CD4-positive, alpha-beta T cell treated with Interleukin-4 for 4 hours (primary cell): ENCODE measurements at places on chromosomes 6 and 20.

- peak; percentile 48 for DNase-seq
These were observed 54.8 kb upstream of the AKIRIN2 start for GRCh38 chr6:87756858-87757257.

- no peak for DNase-seq
These were observed 539.2 kb downstream of the MEI4 start for GRCh38 chr6:78192057-78192456.

GRCh38 chr20:20331156-20331555 is 36.7 kb upstream of the INSM1 start:
- no peak for DNase-seq

- no peak for DNase-seq
These were observed 7.7 kb downstream of the SHLD1 start for GRCh38 chr20:5757949-5758348.

GRCh38 chr20:32651537-32651936 is 22.2 kb downstream of the C20orf203 start:
- no peak for DNase-seq

DNA sequence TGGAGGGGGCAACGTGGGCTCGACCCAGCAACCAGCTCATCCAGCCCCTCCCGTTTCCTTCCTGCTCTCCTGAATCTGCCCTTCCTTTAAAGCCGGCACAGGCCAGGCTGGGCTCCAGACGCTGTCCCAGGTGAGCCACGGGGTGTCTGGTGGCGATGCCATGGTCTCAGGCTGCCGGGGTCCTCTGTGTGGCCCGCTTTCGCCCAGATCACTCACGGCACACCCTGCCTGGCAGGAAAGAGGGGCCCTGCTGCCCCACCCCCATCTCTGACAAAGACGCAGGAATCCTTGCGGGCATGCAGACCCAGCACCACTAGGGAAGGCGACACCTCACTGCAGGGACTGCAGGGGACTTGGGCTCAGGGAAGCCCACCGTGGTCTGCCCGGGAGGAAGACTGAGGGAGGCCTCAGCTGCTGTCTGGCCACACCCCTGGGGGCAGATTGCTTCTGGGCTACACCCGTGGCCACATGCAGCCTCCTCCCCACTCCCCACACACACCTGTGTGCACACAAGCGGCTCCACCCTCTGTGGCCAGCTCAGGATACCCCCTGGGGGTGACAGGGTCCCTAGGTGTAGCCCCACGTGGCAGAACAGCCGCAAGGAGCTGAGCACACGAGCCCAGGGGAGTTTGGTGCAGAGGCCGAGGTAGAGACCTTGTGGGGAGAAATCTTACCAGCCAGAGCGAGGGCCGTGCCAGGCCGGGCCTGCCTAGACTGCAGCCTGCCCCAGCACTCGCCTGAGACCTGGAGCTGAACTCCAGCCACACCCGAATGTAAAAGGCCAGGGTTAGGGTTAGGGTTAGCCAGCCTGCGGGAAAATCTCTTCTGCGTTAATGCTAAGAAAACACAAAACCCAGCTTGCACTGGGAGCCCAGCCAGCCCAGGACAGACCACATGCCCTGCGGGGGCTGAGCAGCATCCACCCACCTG is 104.6 kb downstream of the DLL1 start:
- no peak for DNase-seq

DNA sequence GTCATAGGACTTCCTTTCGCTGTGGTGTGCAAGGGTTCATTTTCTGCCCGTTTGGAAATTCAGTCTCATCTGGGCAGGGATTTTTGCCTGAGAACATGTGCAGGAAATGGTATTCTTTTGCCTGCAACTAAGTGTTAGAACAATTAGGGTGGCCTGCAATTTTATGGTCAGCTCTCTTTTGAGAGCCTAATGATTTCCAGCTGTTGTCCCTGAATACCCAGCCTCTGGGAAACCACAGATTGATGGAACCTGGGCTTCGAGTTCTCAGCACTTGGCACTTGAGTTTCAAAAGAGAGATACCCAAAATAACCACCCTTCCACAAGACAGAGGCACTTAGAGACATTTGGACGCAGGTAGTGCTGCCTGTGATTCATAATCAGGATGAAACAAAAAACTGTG is 217.2 kb upstream of the FOXA2 start:
- no peak for DNase-seq

DNA sequence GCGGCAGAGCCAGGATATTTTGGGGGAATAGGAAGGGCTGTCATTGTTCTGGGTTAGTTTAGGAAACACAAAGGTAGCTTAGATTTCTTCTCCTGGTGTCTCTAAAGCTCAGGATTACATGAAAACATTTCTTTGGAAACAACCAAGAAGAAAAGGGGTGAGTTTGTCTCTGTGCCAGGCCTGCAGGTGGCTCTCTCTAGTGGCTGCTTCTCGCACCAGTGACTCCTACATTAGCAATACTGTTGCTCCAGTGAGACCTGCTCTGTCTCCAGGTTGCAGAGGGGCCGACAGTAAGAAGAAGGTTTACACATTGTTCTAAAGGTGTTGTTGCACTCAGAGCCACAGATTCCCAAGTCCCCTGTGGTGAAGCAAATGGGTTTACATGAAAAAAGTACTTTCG is 104.6 kb upstream of the GLP1R start:
- no peak for DNase-seq

- DNase-seq = no peak
These were observed 2.4 kb upstream of the GCNT2 start for GRCh38 chr6:10518557-10519407.

DNA sequence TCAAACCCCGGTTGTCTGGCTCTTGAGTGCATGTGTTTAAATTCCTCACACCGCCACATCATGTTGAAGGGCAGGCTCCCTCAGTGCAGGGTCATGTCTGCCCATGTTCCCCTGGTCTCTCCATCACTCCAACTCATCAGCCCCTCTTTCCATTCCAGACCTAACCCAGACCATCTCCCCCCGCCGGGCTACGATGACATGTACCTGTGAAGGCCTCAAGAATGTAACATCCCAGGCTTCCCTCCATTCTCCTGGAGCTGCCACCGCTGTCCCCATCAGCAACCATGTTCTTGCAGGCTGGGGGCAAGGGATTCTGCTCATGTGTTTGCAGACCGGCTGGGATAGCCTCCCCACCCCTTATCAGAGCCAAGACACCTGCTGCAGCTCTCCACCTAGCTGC is 19.9 kb downstream of the TMEM74B start:
- DNase-seq = no peak

- no peak for DNase-seq
These were observed 186.1 kb downstream of the TASP1 start for GRCh38 chr20:13452470-13453124.

- no peak for DNase-seq
These were observed 4.8 kb upstream of the NHSL1 start for GRCh38 chr6:138503881-138504680.

DNA sequence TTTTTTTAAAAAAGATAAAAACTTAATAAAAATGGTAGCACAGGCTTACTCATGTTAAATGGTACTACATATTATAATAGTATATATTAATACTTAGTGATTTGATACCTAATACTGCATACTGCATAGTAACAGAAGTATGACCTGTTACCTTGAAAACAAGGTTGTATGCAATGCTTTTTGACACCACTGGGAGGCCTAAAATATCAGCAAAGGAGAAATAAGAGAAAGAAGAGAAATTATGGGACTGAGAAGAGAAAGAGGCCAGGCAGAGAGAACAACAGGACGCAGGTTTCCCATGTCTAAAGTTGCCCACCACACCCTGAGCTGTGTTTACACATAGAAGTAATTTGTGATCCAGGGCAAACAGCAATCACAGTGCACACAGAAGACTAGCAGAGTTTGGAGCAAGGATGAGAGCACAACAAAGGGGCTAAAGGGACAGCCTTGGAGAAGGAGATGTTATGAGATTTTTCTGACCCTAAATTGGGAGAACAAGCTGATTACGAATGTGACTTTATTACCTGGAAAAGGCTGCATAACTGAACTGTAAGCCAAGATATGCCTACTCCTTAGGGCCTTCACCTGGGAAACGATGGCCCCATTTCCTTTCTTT is 73.2 kb downstream of the ROS1 start:
- no peak for DNase-seq

DNA sequence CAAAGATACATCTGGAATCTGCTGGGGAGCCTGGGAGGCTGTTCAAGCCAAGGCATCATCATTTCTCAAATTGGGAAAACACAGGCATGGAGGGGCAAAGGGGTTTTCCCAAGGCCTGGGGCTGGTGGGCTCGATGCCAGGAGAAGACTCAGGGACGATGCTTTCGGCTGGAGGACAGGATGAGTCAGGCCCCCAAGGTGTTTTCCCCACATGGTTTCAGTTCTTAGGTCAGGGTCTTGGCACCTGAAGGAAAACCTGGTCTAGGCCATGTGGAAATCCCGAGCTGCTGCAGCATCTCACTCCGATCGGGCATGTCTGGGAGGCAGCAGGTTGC is 348.1 kb downstream of the CDC5L start:
- DNase-seq = no peak

GRCh38 chr6:42148058-42148457 is 5.6 kb upstream of the C6orf132 start:
- no peak for DNase-seq
